ENCODE measurements at places on chromosomes 6 and 20.

GRCh38 chr6:19715167-19715551, 122.0 kb upstream of the ID4 start:
- DNase-seq = no peak

- DNase-seq = no peak
Measured at GRCh38 chr20:64247307-64247618, 8.3 kb upstream of the PCMTD2 start.

GRCh38 chr6:113860181-113860955, 3.2 kb downstream of the MARCKS start:
- no peak for DNase-seq

- DNase-seq = no peak
Measured at GRCh38 chr20:7775072-7775471, 165.2 kb downstream of the HAO1 start.

DNA sequence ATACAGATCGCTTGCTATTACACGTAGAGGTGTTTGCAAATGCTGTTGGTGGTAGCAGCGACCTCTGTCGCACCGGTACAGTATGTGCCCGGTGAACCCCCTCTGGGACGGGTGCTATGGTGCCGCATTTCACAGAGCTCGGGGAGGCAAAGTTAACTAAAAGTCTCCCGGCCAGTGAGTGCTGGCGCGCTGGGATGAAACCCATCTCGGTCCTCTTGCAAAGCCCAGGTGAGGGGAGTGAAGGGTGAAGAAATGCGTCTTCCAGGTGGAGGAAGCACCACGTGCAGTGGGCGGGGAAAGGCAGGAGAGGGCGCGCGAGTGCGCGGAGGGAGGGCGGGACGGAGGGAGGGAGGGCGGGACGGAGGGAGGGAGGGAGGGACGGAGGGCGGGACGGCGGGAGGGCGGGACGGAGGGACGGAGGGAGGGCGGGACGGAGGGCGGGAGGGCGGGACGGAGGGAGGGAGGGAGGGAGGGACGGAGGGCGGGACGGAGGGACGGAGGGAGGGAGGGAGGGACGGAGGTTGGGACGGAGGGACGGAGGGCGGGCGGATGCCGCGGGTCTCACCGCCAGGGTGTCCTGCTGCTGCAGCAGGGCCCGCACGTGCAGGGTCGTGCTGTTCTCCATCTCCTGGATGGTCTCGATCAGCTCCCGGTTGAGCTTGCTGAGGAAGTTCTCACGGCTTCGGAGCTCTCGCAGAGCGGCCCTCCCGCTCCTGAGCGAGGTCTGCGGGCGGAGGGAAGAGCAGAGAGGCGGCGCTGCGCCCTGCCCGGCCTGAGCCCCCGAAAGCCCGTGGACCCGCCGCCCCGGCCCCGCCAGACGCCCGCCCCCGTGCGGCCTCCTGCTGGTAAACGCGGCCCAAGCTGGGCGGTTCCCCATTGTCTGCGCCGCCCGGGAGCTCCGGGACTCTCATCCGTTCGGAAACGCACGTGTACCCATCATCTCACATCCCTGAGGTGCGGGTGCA, 11.7 kb downstream of the C20orf96 start:
- no peak for DNase-seq

- DNase-seq = peak; percentile 31
Measured at GRCh38 chr6:98957450-98957849, 9.7 kb upstream of the FBXL4 start.

- no peak for DNase-seq
Measured at GRCh38 chr6:154488248-154488593, 22.3 kb downstream of the CNKSR3 start.

DNA sequence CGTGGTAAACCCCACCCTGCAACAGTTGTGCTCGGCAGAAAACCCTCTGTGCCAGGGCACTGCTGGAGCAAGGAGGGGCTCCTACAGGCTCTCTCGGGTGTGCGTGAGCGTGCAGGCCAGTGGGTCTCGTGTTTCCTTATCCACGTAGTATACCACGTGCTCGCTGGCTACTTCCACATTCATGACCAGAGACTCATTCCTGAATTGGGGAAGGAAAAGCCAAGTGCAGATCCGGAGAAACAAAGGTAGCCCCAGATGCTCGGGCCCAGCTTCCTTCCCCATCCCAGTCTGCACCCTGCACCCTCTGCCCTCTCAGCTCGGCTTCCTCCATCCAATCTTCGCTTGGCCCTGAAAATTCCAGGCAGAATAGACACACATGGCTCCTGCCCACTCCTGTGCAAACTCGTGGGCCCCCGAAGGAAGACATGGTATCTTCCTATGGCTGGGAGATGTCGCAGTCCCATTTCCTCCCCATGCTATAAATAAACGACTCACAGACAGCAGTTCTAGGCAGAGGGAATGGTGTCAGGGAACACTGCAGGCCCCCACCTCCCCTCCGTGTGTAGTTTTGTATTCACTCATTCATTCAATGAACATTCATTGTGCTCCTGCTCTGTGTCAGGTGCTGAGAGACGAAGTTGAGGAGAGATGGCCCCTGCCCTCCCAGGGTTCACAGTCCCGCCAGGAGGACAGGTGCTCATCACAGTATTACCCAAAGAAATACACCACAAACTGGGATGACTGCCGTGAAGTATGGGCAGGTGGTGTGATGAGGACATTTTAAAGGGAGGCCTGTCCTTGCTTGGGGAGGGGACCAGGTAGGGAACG, 29.6 kb downstream of the NPEPL1 start:
- DNase-seq = no peak

DNA sequence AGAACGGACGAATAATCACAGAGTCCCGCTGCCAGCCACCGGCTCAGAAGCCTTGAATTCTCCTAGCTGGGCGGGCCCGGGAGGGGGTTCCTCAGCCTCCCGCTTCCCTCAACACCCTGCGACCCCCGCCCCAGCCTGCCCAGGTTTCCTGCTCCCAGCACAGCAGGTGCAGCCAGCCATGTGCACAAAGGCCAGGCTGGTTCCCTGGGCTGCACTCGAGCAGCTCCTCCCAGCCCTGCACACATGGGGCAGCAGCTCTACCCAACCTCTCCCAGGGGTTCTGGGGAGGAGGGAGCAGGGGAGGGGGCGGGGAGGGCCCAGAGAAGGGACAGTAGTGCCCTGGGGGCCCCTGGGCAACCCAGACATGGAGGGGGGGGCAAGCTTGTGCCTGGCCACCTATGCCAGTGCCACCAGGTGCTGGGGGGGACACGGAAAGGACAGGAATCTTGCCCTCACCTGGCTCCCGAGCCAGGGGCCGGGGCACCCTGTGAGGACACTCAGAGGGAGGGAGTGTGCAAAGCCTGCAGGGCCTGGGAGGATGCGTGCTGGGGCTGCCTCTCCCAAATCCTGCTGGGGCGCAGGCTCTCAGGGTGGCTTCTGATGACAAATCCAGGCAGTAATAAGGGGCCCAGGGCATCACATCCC, 1.2 kb upstream of the NTSR1 start:
- DNase-seq = peak; percentile 73

DNA sequence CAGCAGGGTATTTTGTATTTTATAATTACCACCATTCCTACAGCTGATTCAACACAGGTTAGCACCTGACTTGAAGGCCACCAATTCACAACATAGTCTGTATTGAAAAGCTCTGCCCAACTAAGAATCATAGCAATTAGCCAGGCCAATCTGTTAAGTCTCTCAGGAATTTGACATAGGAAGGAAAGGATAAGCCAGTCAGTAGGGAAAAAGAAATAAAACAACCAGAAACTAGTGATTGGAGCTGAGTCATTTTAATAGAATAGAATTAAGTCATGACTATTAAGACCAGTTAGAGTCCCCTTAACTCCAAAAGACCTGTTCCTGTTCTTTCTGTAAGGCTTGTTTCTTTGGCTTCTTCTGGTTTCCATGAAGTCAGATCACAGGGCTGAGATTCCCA, 8.1 kb downstream of the RANBP9 start:
- no peak for DNase-seq

All from kidney (tissue), 22 donors.